ENCODE measurements at places on chromosomes 11 and 22.

- DNase-seq: no peak
Measured at GRCh38 chr11:110812086-110812733, 100.0 kb upstream of the ARHGAP20 start.

DNA sequence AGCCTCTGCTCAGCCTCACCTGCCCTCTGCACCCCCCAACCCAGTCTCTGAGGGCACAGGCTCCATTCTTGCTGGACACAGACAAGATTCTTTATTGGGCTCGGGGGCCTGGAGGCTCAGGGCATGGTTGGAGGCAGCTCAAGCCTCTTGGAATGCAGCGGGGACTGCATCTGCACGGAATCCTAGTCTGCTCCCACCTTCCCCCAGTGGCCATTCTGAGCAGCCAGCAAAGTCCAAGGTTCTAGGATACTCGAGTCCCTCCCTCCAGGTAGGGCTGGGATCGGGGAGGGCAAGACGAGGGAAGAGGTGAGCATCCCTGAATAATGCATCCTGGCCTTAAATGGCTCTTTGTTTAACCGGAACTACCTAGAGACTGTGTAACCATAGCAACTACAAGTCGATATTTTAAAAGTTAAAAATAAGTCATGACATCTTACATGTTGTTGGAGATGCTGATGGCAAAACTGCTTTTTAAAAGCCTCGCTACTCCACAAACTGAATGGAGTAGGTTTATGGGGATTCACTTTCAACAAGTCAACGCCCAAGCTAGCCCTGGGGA, 10.7 kb upstream of the IGSF22 start:
- DNase-seq: no peak

GRCh38 chr11:113540416-113541330, 65.5 kb upstream of the DRD2 start:
- no peak for DNase-seq

- DNase-seq: no peak
Measured at GRCh38 chr11:128586689-128587088, 669 bp downstream of the ETS1 start.

GRCh38 chr11:76599041-76600013, 71.2 kb downstream of the LRRC32 start:
- DNase-seq: no peak

- DNase-seq: no peak
Measured at GRCh38 chr22:39349967-39350726, at the start of gene SYNGR1. Gene SYNGR1 (plus strand): TSS chr22:39349991. CDS start chr22:39350011, 20 bp downstream.

GRCh38 chr11:12827929-12828812, 153.9 kb downstream of the TEAD1 start:
- peak; percentile 58 for DNase-seq

DNA sequence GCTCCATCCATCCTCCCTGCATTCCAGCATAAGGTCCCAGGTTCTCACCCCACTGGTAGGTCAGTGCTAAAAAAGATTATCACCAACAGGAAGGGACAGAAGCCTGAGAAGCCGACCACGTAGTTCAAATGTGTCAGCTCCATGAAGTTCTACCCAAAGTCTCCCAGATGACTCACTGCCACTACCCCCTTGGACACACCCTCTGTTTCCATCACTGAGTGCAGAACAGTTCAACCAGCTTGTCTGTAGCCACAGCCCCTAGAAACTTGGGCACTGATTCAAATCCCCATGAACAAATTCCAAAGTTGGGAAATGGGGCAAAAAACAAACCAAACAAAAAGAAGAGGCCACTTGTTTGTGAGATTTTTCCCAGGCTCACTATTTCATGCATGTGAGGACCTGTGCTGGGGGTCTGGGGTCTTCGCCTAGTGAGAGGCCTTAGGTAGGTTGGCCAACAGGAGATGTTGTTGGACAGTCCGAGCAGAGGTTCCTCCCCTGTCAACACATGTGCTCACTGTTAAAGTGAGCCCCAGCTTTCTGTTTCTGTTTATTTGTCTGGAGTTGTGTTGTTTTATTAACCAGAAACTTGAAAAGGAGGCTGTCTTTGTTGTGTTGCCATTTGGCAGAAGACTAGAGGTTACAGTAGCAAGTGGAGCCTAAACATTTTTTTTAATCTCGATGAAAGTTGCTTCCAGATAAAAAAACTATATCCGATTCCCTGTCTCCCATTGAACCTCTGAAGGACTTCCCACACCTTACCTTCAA, 24.2 kb upstream of the FLI1 start:
- no peak for DNase-seq

DNA sequence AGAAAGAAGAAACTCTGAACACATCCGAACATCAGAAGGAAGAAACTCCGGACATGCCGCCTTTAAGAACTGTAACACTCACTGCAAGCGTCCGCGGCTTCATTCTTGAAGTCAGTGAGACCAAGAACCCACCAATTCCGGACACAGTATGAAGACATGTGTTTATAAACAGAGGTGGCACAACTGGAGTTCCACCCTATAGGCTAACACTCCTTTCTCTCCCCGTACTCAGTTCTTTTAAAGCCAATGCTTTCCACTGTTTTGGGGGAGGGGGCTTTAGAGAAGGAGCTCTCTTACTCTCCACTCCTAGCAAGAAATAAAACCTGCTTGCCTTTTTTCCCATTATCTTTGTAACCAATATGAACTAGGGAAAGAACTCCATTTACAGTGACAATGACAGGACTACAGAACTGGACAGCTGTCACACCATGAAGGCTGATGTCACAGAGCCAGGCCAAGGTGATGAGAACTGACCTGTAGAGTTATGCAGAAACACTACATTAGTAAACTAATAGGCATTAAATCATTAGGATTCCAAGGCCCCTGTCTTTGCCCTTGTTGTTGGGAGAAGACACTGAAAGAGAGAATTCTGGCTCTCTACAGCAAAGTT, 733 bp downstream of the TRIM5 start:
- no peak for DNase-seq

- no peak for DNase-seq
Measured at GRCh38 chr11:15673408-15673831, 558.7 kb downstream of the INSC start.

DNA sequence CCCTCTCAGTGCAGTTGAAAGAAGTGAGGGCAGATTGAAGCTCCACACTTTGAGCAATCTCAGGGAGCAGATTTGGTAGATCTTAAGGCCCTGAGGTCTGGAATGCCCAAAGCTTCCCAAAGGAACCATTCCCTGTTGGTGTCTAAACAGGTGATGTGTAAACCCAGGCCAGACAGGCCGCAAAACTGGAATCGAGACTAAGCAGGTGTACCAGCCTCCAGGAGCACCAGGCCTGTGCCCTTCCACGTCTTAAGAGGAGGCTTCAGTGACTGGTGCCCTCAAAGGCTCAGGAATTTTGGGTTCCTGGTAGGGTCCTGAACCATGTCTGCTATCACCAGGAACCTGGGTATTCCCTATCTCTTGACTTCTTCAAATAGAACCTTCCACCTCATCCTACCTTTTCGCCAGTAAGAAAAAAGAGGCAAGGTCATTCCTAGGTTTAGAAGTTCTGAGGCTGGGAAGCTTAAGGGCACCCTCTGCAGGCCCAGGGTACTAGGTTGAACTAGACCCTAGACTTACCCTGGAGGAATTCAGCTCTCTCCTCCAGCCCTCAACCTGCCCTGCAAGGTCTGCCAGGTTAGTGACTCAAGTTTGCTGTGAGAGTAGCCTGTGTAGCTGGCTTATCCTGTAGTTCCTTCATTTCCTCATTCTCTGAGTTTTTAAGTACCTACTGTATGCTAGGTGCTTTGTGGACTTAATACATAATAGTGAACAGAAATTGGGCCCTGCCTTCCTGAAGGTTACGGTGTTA, 100.0 kb upstream of the NNMT start:
- peak; percentile 48 for DNase-seq

DNA sequence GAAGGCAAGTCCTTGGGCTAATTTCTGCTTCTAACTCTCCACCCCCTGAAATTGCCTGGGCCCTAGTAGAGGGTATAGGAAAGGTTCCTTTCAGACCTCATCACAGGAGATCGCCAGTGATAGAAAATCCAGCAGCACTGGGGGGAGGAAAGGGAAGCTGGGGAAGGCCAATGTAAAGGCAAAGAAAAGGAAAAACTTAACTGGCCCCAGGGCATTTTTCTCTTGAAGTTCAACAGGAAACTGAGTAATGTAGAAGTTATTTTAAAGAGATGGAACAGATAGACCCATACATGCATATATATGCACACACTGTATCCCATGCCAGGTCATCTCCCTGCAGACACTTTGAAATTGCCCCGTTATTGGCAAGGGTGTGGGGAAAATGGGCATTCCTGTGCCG, 134.0 kb downstream of the TRIM44 start:
- no peak for DNase-seq

DNA sequence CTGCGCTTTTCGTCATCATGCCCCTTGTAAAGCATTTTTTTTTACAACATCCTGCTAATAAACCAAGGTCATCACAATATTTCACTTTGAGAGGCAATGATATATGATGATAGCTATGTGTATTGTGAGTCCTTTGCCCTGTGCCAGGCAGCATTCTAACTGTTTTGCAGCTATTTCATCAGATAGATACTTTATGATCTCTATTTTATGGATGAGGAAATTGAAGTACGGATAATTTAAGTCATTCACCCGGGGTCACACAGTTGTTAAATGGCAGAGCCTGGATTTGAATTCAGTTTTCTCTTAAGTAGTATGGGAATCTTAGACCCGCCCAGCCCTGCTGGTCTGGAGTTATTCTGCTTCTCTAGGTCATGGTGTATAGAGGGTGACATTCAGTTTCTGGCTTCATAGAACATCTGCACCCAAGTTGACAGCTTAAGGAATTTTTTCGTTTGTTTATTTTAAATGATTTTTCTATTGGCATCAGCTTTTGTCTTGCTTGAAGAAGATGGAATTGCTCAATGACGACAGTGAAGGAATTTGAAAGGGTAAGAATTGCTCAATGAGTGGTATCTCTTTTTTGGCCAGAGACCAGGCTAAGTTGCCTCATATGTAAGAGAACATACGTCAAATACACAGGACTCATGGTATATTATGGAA, 926 bp downstream of the PRR5L start:
- DNase-seq: no peak

DNA sequence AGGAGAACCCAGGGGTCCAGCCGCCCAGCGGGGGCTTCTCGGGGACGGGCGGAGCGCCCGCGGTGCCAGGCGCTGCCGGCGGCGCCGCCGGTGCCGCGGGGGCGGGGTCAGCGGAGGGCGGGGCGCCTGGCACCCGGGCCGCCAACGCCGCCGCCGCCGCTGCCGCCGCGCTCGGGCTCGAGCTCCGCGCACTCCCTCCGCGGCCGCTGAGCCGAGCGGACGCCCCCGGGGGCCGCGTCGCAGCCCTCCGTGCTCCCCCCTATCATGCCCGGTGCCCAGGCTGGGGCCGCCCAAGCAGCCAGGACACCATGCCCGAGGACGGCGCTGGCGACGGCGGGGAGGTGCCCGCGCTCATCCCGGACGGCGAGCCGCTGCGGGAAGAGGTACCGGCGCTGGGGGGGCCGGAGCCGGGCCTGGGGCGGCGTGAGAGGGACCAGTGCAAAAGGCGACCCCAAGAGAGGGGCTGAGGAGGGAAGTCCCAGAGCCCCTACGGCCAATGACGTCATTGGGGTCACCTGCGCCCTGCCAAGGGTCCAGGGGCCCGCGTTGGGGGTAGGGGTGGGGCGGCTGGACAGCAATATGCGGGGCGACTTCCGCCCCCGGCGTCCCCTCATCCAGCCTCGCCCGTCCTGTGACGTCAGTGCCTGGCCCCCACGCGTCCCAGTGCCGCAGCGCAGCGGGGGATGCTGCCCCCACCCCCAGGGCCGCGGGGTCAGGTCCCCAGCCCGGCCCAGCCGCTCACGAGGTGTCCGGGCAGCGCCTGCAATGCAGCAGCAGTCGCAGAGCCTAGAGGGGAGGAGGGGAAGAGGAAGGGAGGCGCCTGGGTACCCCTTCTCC, at the start of gene TMEM151A:
Gene TMEM151A, plus strand, starts transcription at position 189 of the 837 bp plus-strand sequence. Its CDS starts 120 bp downstream, at position 309.
- peak; percentile 84 for DNase-seq

GRCh38 chr22:22893891-22894739, 6.5 kb downstream of the IGLL5 start:
- no peak for DNase-seq

GRCh38 chr11:130001461-130002351, 929 bp downstream of the PRDM10 start:
- no peak for DNase-seq

GRCh38 chr11:86577644-86578636, 94.5 kb downstream of the ME3 start:
- DNase-seq: peak; percentile 5

DNA sequence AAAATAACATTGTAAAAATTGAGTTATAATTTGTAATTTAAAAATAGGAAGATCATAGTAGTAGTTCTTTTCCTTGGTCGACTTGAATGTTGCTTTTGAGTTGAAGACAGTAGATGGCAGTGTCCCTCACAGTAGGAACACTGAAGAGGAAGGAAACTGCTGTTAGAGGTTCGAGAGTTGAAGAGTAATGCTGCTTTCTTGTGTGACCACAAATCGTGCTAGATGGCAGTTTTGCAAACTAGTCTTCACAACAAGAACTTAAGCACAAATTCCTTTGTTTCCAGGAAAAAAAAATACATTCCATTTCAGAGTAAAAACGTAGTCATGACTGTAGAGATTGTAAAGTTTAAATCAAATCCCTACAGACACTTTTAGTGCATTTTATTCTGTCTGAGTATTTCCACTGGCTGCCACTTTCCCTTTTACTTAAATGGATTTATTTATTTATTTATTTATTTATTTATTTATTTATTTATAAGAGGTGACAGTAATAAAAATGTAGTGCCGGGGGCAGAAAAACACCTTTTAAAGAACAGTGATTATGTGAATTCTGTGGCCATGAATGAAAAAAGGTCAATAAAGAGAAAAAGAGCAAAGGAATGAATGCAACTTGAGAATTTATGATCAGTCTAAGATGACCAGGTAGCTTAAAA, 54.6 kb downstream of the SPECC1L start:
- DNase-seq: peak; percentile 64

DNA sequence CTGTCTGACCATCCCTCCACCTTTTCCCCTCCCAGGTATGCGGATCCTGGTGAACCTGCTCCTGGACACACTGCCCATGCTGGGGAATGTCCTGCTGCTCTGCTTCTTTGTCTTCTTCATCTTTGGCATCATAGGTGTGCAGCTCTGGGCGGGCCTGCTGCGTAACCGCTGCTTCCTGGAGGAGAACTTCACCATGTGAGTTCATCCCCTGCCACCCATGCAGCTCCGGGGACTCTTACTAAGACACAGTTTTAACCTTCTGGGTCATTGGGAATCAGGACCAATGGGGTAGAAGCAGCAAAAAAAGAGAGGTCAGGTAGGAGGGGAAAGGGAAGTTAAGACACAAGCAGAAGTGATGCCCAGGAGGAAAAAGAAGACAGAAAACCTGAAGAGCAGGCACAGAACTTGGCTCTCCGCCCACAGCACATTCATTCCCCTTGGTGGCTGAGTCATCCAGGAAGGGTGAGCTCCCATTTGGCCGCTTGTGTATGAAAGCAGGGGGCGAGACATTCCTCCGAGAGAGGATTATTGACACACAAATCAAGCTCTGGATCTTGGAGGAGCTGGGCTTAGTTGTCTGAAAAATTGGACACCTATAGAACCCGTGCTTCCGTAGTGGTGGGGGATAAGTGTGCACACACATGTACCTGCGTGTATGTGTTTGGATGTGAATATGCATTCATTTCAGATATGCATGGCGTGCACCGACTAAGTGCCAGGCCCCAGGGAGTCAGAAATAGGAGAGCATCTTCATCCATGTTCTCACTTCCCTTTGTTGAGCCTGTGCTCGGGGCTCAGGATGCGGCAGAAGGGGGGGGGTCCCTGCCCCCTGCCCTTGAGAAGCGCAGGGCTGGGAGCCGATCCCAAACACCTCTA, 64.2 kb downstream of the CACNA1I start:
- no peak for DNase-seq
